CD4-positive, alpha-beta memory T cell (primary cell): ENCODE measurements at places on chromosomes 12 and 14.

GRCh38 chr12:114123108-114123507, 157.0 kb upstream of the RBM19 start:
- no peak for DNase-seq

- DNase-seq: no peak
Observed at GRCh38 chr12:70609739-70610491, 27.3 kb downstream of the PTPRB start.

DNA sequence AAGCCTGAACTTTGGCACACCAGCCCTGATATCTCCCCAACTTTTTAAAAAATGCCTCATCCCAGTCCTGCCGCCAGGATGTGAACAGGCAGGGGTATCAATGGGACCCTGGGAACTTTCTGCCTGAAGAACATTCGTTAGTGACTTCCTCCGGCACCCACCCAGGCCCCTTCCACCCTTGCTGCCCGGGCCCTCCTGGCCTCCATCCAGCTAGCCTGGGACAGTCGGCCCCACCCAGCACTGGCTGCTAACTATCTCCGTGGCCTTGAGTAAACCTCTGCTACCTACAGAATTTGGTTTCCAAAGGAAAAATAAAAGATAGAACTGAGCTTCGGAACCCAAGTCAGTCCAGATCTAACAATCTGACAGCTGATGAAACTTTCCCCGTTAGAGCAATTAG, 14.3 kb downstream of the SCARB1 start:
- no peak for DNase-seq

DNA sequence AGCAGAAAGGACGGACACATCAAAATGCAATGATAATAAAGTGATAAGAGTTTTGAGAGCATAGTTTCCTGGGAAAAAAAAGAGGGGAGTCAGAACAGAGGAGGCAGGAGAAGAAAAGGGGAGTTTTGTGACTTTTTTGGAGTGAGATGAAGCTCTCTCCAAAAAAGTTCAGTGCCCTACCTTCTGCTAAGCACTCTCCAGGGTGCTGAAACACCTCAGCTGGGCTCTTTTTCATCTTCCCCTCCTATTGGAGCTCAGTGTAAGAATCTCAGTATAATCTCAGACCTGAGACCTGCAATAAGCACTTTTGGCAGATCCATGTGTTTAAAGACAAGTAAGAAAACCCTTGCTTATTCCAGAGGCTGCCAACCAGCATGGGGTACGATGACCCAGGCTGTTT, 58.9 kb upstream of the SRRM4 start:
- DNase-seq: no peak

DNA sequence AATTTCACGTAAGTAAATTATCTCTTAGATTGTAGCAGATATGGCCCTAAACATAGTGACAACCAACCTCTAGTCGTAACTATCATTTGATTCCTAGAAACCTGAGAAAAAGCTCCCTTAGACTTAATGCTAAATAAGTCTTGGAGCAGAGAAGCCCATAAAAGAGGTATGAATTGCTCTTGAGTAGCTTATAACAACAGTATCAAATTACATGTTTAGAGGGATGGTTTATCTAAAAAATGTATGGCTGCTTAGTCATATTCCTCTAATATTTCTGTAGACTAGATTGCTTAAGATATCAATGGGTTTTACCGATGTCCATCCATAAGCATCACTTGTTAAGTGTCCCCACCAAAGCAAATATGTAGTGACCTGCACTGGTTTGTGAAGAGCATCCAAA, 259.7 kb downstream of the NELL2 start:
- DNase-seq: no peak

DNA sequence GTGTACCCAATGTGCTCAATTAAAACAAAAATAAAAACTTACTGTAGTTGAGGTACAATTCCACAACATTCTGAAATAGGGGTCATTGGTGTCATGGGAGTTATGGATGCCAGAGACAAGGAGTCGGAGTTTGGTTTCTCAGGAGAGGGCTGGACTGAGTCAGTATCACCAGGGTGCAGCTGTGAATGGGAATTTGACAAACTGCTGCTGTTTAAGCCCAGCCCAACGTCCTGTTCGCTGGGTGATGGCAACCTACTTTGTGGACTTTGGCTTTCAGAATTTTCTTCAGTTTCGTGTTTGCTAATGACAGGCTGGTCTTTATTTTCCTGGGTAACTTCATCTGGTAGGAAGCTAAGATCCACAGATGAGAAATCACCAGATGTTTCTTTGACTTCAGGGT, 3.9 kb downstream of the TBPL2 start:
- no peak for DNase-seq

GRCh38 chr14:101254805-101255764, 306.2 kb upstream of the DIO3 start:
- DNase-seq: no peak

- no peak for DNase-seq
Observed at GRCh38 chr14:100826391-100827100, 628 bp downstream of the MEG3 start.
